ENCODE measurements at places on chromosomes 2 and 18. TPM values are rescaled to one million over a fixed set of nuclear protein-coding genes. Genes with fewer than 3 reads are reported as not detected.

Gene RFTN2
- polyA plus RNA-seq, result 23.3 TPM

Gene SKOR2
- not detected for polyA plus RNA-seq

- no peak for DNase-seq
Observed at GRCh38 chr2:69916106-69916505, 1.2 kb downstream of the MXD1 start.

Gene GRB14
- 62.6 TPM for polyA plus RNA-seq

- no peak for DNase-seq
Observed at GRCh38 chr2:28035163-28035690, 144.7 kb downstream of the BABAM2 start.

GRCh38 chr2:230326453-230327417 lies at the start of gene SP140L:
SP140L (plus strand) TSS chr2:230327193; CDS start chr2:230327270, 77 bp downstream.
- DNase-seq, result no peak

GRCh38 chr2:119650846-119651370 lies 28.1 kb upstream of the TMEM177 start:
- no peak for DNase-seq

Gene GAL3ST2
- 0.13 TPM for polyA plus RNA-seq

DNA sequence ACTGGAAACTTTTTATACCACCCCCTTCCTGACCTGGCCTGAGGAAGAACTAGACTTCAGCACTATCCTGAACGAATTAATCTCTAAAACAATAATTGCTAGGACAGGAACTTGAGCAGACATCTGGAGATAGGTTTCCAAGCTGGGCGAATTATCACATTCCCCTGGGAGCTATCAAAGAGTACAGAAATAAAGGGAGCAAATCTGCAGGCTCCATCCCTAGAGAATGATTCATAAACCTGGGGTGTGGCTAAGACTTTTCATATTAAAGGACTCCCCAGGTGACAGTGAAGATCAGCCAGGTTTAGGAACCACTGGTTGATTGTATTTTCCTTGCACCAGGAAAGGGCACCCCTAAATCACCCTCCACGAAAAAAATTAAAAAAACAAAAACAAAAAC lies 105.6 kb upstream of the NOL4 start:
- DNase-seq, result no peak

GRCh38 chr2:199485732-199486335 lies 28.1 kb upstream of the SATB2 start:
- no peak for DNase-seq

Data from left renal cortex interstitium (tissue), 4 donors.